ENCODE measurements at places on chromosomes 1 and 21.

- no peak for DNase-seq
Measured at GRCh38 chr1:223177681-223178080, 34.6 kb upstream of the TLR5 start.

DNA sequence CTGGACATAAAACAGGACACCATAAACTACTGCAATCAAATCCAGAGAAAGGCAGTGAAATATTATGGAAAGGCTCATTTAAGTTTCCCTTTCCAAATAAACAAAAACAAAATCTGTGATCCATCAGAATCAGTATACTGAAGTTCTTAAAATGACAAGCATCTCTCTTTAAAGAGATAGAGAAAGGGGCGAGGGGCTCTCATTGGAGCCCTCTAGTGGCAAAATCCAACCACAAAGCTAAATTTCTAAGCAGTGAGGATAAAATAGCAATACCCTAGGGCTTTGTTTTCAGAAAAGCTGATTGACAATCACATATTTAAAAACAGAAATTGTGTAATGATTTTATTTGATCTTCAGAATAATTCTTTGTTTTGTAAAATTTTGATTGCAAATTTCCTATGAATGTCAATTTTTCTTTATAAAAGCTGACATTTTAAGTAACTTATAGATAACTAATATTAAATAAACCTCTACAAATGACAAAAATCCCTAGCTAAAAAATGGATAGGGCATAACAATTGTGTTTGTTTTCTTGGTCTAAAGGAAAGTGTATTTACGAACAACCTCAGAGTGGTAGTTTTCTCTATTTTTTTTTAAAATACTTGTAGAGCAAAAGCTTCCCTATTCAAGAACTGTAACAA is 138.2 kb downstream of the COL24A1 start:
- peak; percentile 49 for DNase-seq

- no peak for DNase-seq
Measured at GRCh38 chr1:92851729-92852128, 19.9 kb downstream of the RPL5 start.

- no peak for DNase-seq
Measured at GRCh38 chr1:40745176-40745575, 38.4 kb upstream of the KCNQ4 start.

DNA sequence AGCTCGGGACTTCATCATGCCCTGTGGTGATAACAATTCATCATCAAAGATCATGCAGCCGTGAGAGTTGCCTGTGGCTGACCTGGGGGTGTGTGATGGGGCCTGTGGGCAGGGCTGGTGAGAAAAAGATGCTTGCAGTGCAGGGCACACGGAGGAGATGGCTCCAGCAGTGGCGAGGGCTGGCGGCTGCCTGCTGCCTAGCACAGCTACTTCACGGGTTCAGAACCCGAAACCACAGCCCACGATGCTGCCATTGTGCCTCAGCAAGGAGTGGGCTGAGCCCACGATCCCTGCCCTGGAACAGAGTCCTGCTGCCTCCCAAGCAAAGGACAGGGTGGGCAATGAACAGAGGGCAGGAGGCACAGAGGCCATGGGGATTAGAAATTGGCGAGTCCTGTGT is 631 bp upstream of the KRTAP10-9 start:
- no peak for DNase-seq

DNA sequence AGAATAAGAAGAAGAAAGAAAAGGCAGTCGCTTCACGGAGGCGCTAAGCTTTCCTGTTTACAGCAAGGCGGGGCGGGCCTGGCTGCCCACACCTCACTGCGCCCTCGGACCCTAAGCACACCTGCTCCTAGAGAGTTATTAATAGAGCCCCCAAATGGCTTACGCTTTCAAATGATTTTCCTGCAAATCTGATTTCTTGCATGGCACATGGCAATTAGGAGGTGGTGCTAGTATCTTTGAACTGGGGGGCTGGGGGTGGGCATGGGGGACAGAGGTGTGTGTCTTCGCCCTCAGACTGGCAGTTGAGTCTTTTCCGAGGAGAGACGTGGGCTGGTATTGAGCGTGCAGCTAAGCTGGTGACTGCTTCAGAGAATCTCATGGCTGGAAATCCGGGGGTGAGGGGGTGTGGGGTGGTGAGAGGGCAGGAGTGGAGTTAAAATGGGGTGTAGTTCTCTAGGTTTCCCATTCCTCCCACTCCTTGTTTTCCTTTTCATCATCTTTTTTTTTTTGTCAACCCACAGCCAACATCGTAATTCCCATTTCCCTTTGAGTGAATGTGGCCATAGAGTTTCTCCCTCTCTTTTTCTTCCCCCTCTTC is 1.3 kb downstream of the S1PR1 start:
- no peak for DNase-seq

- DNase-seq: peak; percentile 77
Measured at GRCh38 chr21:29175408-29176134, 45.1 kb downstream of the MAP3K7CL start.

DNA sequence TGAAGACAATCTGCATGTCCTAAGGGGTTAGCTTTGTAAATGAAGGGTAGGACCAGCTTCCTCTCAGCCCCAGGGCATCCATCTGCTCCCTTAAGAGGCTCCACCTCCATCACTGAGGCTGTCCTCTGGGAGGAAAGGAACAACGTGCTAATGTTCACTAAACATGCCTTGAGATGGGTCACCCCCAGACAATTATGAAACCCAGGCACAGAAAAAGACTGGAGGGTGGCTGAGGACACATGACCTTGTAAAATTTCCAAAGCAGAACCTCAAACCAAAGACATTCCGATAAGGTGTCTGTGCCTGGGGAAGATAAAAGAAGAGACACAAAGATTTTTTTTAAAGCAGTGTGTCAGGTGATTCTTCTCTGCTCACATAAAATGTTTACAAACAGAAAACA is 37.6 kb upstream of the ZNF124 start:
- DNase-seq: peak; percentile 45

- DNase-seq: peak; percentile 71
Measured at GRCh38 chr1:183989078-183989577, 48.4 kb downstream of the COLGALT2 start.

DNA sequence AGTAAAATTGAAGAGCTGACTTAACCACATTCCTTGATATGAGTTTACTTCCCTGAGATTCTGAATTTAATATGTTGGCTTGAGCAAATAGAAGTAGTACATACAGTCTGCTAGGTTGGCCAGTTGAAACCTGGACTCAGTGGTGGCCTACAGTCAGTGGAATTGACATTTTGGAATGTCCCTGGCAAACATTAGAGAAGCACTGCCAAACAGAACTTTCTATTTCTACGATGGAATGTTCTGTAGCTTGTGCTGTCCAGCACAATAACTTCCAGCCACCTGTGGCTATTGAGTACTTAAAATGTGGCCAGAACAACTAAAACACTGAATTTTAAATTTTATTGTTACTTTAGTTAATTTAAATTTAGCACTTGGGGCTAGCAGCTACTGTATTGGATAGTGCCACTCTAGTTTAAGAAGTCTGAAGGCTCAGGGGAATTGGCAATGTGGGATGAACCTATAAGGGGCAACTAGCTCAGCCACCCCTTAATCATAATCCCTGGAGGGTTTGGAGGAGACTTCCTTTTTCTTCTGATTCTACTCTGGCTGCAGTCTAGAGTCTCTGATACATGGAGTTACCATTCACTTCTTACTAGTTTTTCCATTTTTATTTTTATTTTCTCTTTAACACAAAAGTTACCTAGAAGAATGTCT is 10.3 kb upstream of the TEDDM1 start:
- no peak for DNase-seq

DNA sequence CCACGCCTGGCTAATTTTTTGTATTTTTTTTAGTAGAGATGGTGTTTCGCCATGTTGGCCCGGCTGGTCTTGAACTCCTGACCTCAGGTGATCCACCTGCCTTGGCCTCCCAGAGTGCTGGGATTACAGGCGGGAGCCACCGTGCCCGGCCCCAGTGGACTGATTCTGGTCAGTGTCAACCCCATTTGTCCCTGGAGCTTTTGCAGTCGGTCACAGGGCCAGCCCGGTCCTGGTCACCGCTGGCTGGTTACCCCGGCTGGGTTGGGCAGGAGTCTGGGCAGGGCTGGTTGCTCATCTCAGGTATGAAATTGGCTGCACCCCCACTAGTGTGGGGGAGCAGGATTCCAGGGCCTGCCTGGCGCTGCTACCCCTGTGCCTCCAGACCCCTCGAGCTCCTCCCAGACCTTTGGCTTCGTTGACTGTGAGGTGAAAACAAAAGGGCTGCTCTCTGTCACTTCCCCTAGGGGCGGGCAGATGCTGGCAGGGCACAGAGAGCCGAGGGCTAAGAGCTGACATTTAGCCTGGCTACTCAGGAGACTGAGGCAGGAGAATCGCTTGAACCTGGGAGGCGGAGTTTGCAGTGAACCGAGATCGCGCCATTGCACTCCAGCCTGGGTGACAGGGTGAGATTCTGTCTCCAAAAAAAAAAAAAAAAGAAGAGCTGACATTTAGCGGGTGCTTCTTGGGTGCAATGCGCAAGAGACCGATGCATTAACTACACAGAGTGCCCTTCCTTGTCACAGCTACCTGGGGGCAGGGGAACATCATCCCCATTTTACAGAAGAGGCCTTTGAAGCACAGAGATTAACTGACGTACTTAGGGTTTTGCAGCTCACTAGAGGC is 10.6 kb downstream of the TNFRSF1B start:
- no peak for DNase-seq
